ENCODE measurements at places on chromosomes 4 and X.

GRCh38 chr4:99536848-99537247 lies 26.0 kb downstream of the C4orf17 start:
- DNase-seq: no peak

GRCh38 chr4:112585977-112586736 lies 50.6 kb downstream of the ZGRF1 start:
- DNase-seq: no peak

- no peak for DNase-seq
These were observed 76.9 kb downstream of the PAQR3 start for GRCh38 chr4:78862314-78862737.

DNA sequence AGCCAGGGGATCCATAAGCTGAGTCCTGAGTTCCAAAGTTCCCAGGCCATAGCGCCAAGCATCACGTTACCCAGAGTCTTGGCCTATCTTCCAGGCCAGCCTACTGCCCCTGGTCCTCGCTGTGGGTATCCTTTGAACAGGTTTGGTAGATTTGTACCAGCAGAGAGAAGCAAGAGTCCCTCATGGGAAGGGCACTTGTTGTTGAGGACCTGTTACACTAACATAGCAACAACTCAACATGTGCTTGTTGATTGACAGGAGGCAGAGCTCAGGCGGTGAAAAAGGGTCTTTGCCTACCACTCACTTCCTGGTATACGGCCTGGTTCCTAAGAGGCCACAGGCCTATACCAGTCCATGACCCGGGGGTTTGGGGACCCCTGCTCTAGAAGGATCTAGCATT lies 138.4 kb downstream of the RASL11B start:
- DNase-seq: no peak

DNA sequence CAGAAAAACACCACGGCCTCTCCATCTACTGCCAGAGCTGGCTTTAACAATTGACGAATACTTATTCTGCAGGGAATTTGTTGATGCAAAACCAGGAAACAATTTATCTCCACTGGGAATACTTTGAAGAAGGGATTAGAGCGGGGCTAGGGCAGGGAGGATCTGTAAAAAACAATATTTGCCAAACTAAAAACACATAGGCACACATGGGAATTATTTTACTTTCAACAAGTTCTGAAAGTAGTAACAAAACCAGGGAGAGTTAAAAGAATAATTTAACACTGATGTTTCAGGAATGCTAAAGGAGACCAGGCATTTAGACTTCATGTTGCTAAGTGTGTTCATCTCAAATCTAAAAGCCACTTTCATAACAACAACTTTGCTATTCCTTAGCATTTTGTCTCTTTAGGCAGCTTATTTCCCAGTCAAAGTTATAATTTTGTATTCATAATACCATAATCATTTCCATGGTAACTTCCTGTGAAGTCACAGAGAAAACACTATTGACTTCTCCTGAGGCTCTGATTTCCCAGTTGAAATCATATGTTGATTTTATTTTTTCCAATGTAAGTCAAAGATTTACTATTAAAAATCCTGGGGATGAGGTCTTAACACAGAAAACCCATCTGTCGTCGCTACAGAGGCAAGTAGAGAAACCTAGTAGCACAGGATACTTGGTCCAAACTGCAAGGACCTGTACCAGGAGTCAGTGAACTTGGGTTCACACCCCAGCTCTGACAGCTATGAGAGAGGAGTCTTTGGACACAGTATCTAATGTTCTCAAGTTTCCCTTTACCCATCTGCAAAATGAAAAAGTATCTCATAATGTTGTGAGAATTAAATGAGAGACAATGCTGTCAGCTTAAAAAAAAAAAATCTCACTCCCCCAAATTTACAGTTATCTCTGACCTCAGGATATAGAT lies 69.3 kb downstream of the SH3RF1 start:
- no peak for DNase-seq
